ENCODE measurements at places on chromosomes 6 and 20.

GRCh38 chr20:50413088-50413500 is 97.1 kb upstream of the PTPN1 start:
- DNase-seq, result peak; percentile 36

DNA sequence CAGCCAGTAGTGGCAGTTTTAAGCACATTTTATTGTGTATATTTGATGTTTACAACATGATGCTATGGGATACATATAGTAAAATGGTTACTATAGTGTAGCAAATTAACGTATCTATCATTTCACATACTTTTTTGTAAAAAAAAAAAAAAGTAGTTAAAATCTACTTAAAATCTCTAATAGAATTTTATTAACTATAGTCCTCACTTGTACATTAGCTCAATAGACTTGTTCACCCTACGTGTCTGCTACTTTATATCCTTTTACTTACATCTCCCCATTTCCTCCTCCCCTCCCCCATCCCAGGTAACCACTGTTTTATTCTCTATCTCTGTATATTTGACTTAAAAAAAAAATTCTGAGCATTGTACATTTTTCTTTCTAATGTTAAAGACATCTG is 23.0 kb downstream of the GTPBP2 start:
- no peak for DNase-seq

DNA sequence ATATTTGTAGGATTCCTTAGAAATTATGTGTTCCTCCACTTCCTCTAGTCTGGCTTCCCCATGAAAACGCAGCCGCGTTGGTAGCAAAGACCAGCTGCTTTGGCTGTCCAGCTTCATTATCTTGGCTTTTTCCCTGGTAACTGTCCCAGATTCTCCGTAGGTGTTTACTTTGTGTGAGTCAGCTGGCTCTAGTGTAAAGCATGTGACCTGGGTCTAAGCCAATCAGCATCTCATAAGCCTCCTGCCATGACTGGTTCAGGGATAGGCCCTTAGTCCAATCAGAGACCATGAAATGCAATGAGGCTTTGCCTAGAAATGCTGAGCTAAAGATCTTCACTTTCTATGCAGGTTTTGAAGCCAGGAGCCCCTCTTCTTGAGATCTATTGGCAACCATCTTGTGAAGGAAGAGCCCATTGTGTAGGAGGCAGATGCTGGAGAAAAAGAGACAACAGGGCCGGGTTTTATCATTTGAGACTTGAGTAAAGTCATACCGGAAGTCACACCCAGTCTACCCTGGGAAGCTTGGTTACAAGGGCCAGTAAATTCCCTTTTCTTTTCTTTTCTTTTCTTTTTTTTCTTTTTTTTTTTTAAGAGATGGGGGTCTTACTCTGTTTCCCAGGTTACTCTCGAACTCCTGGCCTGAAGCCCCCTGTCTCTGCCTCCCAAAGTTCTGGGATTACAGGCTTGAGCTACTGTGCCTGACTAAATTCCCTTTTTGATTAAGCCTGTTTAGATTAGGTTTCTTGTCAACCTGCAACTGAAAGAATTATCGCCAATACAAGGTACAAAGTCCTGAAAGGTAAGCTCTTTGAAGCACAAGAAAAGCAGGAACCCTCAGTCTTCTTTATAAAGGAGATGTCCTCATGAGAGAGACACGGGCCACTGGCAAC is 256.5 kb upstream of the RREB1 start:
- no peak for DNase-seq

GRCh38 chr6:4727671-4728435 is 48.4 kb upstream of the CDYL start:
- no peak for DNase-seq
